ENCODE measurements at places on chromosomes 3 and 15.

GRCh38 chr3:127137113-127137512, 55.8 kb upstream of the PRR23E start:
- DNase-seq: no peak

GRCh38 chr15:49169880-49170597, at the start of gene GALK2:
Gene GALK2, plus strand, starts transcription at chr15:49170247. Its CDS starts 76 bp downstream, at chr15:49170323.
- peak; percentile 56 for DNase-seq

GRCh38 chr15:66925721-66926120, 139.7 kb upstream of the SMAD3 start:
- no peak for DNase-seq

DNA sequence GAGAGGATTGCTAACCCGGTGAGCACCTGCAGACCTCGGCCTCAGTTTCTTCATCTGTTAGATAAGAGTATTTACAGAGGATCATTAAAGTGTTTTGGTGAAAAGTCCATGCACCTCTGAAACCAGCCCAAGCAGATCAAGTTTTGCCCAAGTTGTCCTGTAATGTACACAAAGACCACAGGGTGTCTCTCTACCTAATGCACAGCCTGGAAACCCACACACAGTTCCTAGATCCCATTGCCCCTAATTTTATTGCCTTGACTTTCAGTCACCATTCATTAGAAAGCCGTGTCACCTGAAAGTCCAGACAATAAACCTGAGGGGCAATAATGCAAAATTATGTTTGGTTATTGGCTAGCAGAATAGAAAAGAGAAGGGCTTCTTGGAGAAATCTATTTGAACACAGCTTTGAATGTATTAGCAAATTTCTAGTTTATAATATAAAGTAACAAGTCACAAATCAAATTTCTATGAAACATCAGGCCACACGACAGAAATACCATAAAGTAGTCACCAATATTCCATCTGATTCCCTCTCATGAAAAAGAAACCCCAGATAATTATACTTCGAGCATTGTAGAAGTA, 161.3 kb upstream of the SLC2A2 start:
- peak; percentile 9 for DNase-seq

GRCh38 chr3:122031123-122031468, 9.0 kb upstream of the ILDR1 start:
- no peak for DNase-seq

GRCh38 chr3:175179055-175179454, 319.9 kb downstream of the NAALADL2 start:
- no peak for DNase-seq

GRCh38 chr15:89205991-89206585, 15.3 kb downstream of the RLBP1 start:
- no peak for DNase-seq

GRCh38 chr3:6326771-6327170, 534.1 kb upstream of the GRM7 start:
- no peak for DNase-seq

- no peak for DNase-seq
Observed at GRCh38 chr3:86934851-86935250, 56.1 kb downstream of the VGLL3 start.

DNA sequence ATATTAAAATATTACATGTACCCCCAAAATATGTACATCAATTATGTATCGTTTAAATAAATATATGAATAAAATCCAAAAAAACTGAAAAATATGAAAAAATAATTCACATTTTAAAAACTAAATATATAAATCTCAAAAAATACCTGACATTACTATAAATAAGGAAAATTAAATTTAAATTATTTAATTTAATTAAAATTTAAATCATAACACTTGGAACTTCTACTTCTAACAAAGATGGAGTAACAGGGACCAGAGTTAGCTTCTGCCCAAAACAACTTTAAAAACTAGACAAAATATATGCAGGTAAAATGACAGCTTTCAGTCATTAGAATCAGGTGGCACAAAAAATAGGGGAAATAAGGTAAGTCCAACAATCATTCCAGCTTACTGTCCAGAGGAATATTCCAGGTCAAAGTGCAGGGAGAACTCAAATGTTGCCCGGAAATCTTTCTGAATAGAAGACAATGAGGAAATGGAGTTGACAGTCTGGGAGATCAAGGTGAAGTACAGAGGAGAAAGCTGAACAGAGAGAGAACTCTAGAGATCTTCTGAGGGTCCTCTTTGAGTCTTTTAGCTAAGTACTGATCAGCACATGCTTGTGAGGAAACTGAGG, 207.7 kb upstream of the ATP11B start:
- no peak for DNase-seq

DNA sequence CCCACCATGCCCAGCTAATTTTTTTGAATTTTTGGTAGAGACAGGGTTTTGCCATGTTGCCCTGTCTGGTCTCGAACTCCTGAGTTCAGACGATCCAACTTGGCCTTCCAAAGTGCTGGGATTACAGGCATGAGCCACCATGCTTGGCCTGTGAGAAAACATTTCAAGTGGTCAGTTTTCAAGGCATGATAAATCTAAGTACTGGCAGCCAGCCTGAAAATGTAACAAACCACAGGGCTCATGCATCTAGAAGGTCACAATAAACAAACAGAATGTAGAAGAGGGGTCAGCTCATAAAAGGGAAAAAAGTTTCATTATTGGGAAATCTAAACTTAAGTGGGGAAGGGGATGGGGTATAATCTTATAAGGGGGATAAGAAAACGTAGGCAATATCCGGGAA, 39.9 kb downstream of the PPCDC start:
- no peak for DNase-seq

DNA sequence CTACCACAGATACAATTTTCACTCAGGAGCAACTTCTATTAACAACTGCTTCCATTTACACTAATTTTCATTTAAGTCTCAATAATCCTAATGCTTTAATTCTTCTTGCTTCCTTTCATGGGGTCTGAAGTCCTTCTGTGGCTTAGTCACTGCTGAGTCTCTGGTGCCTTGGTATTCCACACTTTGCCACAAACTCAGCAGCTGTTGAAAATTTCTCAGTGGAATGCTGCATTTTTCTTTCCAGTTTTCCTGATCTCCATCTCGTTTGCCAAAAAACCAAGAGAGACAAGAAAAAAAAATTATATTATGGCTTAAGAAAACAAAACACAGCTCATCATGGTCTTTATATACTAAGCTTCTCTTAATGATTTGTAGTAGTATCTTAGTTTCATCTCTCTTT, 269.2 kb upstream of the AZI2 start:
- DNase-seq: no peak

GRCh38 chr3:171883257-171883892, 40.2 kb downstream of the TMEM212 start:
- DNase-seq: no peak

- DNase-seq: no peak
Observed at GRCh38 chr15:99502661-99503060, 63.1 kb upstream of the MEF2A start.

GRCh38 chr3:128221328-128221727, 68.0 kb downstream of the EEFSEC start:
- no peak for DNase-seq

GRCh38 chr3:189809583-189809982, 178.4 kb downstream of the TP63 start:
- no peak for DNase-seq

- no peak for DNase-seq
Observed at GRCh38 chr3:195045481-195046210, 225.3 kb downstream of the XXYLT1 start.

DNA sequence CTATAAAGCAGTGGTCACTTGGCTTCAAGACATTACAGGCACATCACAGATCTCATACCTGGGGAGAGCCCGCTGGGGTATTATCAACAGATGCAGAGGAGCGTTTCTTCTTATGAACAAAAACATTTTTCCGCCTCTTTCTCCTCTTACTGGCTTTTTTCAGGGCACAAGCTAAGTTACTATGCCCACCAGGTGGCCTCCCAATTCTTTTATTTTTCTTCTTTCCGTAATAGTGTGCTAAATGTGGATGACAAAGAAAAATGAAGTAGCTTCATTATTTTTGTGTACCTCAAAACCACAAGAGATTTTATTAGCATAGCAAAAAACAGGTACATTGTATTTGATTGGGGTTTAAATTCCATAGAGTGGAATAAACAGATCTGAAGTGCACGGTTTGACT, 10.1 kb upstream of the STIMATE start:
- no peak for DNase-seq

DNA sequence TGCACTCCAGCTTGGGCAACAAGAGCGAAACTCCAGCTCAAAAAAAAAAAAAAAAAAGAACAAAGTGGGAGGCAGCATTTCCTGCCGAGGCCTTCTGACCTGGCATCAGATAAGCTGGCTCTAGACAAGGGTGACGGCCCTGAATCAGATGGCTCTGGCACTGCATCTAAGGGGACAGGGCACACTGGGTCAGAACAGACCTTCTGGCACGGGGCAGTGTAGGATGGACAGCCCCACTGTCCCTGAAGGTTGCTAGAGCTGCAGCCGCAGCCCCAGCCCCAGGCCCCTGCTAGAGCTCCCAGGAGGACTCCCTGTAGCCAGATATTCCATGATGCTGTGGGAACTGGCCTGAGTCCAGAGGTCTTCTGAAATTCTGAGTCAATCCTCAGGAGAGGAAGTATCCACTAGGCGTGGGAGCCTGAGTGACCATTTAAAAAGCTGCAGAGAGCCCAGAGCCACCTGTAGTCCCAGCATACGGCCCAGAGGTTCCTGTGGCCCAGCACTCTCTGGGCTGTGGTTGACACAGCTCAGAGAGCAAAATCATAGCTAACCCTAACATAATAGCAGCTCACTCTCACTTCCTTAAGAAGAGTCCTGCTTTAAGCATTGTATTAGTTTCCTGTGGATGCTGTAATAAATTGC, 69.2 kb upstream of the MFGE8 start:
- no peak for DNase-seq

- no peak for DNase-seq
Observed at GRCh38 chr15:61339516-61339915, 110.4 kb upstream of the RORA start.

DNA sequence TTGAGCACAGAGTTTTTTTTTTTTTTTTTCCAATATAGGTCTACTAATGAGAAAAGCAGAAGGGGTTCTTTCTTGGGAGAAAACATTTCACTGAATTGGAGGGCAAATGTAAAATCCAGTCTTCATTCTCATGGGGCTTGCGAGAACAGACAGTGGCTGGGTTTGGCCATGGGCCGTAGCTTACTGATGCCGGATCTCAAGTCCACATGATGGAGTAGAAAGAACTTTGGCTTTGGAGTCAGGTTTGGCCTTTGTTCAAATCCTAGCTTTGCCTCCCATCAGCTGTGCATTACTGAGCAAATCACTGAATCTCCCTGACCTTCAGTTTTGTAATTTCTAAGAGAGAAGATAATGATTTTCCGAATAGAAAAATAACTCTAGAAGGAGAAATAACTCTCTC, 59.7 kb downstream of the LMCD1 start:
- no peak for DNase-seq

DNA sequence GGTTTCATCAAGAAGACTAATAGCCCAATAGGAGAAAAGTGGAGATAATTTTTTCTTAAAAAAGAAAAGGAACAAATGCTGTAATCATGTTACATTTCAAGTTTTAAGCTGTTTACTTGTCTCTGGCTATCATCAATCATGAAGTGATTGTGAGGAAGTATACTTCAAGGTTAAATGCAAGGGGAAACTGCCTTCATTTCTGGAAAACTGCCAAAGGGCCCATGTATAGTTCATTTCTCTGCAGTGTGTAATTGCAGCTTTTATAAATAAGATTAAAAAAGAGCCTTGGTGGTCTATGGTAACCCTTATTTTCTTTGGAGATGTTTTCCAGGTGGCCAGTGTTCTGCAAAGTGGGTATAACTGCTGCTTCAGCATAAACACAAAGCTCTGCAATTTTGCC, 101.9 kb downstream of the GRM7 start:
- no peak for DNase-seq

DNA sequence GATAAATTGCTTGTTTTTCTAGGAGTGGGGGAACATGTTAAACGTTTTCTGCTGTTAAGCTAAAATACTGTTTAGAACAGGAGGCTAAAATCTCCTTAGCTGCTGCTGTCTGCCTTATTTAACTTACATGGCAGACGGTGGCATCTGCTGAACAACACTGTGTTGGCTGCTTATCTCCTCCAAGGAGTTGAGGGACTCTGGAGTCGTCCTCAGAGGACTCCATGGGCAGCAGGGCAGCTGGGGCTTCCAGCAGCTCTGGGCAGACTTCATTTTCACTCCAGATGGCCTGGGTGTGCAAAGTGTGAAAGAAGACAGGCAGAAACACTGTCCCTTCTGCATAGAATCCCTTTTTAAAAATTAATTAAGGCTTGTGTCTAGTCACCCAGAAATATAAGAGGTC, 52.9 kb upstream of the NUDT16 start:
- DNase-seq: no peak

DNA sequence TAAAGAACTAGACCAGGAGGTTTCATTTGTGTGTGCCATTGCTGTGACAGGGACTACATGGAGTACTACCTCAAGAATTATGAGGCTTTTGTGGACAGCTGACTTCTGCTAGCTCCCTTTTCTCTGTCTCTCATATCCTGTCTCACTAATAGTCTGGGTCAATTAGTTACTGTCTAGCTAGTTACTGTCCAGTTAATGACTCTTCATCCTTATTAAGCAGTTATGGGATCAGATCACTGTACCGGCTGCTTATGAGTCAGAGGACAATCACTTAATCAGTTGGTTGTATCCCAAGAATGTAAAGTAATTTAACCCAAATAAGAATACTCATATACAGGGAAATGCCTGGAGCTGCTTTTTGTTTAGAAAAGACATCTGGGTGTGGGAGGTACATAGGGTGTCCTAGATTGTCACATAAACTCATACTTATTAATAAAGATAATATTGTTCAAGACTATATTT, 158.0 kb downstream of the CDIN1 start:
- DNase-seq: no peak

GRCh38 chr3:187328691-187329090, 37.2 kb upstream of the MASP1 start:
- DNase-seq: no peak

DNA sequence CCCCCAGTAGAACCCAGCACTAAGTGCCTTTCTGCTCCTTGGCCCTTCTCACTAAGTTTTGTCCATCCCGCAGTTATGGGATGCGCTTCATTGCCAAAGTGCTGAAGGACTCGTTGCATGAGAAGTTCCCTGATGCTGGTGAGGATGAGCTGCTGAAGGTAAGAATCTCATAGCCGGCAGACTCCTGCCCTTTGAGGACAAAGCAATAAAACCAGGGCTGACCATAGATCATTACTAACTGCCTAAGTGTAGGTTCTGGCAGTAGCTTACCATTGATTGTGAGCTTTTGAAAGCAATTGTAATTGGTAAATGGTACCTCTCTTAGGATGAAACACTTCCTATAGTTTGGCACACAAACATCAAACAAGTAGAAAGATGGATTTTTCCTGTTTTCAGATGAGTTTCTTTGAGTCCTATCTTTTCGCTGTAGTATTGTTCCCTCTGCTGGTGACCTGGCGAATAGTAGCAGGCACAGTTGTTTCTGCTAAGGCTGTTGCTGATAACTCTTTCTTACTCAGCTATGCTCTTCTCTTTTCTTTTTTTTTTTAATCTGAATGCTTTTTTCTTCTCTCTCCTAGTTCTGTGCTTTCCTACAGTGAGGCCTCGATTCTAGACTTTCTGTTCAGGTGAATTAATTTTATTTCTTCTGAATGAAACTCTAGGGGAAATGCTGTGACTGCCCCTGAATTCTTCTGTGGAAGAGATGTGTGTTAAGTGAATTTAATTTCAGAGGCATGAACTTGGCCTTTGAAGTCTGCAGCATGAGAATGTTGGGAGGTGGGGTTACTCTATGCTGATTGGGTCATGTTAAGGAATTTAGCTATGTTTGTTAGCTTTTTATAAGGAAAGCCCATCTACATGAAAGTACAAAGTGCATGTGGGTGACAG, 47.4 kb upstream of the CRTC3 start:
- DNase-seq: peak; percentile 21

GRCh38 chr3:66362541-66362941, 138.3 kb downstream of the LRIG1 start:
- DNase-seq: no peak

GRCh38 chr3:157074490-157074889, 85.5 kb downstream of the CCNL1 start:
- DNase-seq: no peak
